Left renal pelvis (tissue), 4 donors: ENCODE measurements at places on chromosomes 6 and 20.

GRCh38 chr6:160031442-160031841 is 62.6 kb downstream of the IGF2R start:
- no peak for DNase-seq

GRCh38 chr6:43268355-43268700 is 25.0 kb downstream of the TTBK1 start:
- DNase-seq = no peak

DNA sequence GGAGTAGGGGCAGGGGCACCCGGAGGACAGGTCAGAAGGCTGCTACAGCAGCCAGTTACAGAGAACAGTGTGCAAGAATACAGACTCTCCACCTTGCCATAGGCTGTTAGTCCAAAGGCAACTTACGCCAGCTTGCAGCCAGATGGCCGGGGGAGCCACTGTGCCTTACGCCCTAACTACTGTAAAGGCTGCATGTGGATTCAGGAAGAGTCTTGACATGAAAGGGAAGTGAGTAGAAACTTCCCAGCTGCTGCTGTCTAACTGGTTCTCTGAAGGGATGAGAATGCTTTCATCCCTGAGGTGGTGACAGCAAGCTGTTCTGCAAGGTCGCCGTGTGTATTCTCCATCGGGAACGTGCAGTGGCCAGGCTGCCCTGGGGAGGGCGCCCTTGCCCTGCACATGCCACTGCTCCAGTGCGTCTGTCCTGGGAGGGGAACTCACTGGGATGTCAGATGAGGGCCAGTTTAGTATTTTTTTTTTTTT is 46.1 kb downstream of the LYRM4 start:
- peak; percentile 55 for DNase-seq

- no peak for DNase-seq
These were observed 34.2 kb downstream of the MYLIP start for GRCh38 chr6:16163066-16163465.

DNA sequence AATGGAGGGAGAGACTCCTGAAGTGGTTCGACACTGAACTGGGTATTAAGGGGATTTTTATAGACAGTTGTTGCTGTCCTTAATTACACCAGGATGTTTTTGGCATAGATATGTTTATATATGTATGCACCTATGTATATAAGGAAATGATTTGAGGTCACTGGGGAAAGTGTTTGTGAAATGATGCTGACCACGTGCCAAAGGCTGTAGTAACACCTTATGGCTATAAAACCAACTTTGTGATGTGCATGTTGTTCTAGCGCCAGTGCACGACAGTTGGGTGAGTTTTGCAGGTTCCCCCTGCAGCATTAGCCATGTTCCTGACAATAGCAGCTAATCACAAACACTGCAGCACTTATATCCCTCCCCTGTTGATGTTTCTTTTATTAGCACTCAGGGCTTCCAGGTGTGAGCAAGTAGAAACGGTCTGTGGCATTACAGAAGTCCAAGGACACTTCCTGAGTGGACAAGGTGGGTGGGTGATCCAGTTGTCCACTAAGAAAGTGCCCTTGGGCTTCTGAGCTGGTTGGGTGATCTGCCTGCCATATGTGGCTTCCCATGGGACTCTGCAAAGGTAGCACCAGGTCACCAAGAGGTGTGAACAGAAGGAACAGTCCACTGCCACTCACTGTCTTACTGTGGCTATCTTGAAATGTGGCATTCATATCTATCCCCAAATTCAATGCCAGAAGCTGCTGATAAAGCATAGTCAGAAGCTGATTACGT is 63.0 kb upstream of the RBM24 start:
- DNase-seq = no peak

GRCh38 chr6:106715922-106716321 is 86.5 kb downstream of the QRSL1 start:
- no peak for DNase-seq

DNA sequence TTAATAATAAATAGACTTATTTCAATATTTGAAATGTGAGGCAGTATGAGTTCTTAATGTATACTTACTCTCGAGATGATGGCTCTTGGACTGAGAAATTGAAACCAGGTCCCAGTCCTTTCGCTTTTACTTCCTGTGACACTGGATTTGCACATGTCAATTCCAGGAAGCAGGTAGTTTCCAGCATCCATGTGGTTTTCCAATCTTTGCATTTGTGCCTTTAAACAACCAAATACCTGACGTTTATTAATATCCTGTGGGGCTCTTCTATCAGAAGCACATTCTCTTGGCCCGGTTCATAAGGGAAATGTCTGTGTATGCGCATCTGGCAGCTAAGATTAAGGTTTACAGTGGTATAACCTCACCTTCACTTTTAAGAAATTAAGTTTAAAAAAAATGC is 13.1 kb downstream of the UTRN start:
- no peak for DNase-seq

DNA sequence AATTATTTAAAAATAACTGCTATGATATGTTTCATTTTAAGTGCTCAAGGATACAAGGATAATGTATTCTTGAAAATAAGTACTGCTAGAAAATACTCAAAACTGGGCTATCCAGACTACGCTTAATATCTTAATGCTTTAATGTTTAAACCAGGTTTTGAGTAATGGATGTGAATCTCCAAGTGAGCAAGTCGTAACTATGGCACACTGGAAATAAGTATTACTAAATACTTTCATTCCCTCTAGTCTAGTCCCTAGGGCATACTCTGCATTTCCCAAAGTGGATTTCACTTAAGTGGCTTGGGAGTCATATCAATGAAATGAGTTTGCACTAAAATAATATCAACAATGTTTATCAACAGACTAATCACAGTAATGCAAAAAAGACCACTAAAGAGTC is 48.1 kb downstream of the HMGCLL1 start:
- DNase-seq = no peak

GRCh38 chr20:10654630-10655029 is 19.2 kb downstream of the JAG1 start:
- no peak for DNase-seq

GRCh38 chr20:3032624-3033023 is 10.8 kb upstream of the GNRH2 start:
- no peak for DNase-seq

DNA sequence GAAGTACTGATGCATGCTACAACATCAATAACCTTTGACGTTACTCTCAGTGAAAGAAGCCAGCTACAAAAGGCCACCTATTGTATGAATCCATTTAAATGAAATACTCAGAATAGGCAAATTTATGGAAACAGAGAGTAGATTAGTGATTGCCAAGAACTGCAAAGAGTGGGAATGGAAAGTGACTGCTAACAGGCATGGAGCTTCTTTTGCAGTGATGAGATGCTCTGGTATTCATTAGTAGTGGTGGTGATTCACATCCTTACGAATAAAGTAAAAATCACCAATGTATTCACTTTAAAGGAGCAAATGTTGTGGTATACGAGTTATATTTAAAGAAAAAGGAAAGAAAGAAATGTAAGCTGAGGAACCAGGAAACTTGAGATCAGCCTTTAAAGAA is 126.8 kb upstream of the SAMD5 start:
- no peak for DNase-seq

DNA sequence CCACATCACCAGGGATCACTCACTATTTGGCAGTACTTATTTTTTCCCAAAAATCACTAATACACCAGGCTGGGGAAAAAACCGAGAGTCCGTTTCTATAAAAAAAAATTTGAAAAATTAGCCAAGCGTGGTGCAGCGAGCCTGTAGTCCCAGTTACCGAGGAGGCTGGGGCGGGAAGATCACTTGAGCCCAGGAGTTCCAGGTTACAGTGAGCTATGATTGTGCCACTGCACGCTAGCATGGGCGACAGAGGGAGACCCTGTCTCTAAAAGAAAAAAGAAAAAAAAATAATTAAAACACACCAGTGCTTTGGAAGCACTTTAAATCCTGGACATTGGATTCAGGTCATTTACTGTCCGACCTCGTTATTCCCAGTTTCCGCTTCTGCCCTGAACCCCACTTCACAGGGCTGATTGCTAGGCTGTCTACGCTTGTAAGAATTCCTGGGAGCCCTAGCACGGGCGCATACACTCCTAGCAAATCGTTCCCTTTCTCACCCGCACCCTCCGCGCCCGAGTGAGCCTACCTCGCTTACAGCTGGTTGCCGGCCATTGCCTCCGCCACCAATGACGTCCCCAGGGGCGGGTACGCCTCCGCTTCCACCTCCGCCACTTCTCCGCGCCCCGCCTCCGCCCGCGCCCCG is at the start of gene TPMT:
TPMT (minus strand) TSS at position 571 of the 643 bp plus-strand sequence. CDS start 5,950 bp downstream, outside the sequence.
- no peak for DNase-seq

GRCh38 chr6:110731196-110731595 is 84.1 kb downstream of the CDK19 start:
- DNase-seq = no peak
